ENCODE measurements at places on chromosomes 3 and 15. TPM values are rescaled to one million over a fixed set of nuclear protein-coding genes. Genes with fewer than 3 reads are reported as not detected.

The CLDN18 gene
- total RNA-seq, result not detected

The FOXB1 gene
- total RNA-seq, result not detected

The GOLGA8O gene
- total RNA-seq, result 1.5 TPM

The RBSN gene
- 17.1 TPM for total RNA-seq

The CCDC9B gene
- total RNA-seq, result 155 TPM

The GCSAM gene
- not detected for total RNA-seq

The SYNPR gene
- not detected for total RNA-seq
